ENCODE measurements at places on chromosomes 5 and 9. TPM values are rescaled to one million over a fixed set of nuclear protein-coding genes. Genes with fewer than 3 reads are reported as not detected.
A peak's percentile ranks its signal among the peaks of the same experiment; 100 is the strongest.

Gene GNA14
- total RNA-seq = 0.26 TPM

Gene KCNV2
- total RNA-seq = not detected

Gene IFNK
- total RNA-seq = not detected

Gene BAAT
- not detected for total RNA-seq

Gene GKAP1
- total RNA-seq = 2.6 TPM

DNA sequence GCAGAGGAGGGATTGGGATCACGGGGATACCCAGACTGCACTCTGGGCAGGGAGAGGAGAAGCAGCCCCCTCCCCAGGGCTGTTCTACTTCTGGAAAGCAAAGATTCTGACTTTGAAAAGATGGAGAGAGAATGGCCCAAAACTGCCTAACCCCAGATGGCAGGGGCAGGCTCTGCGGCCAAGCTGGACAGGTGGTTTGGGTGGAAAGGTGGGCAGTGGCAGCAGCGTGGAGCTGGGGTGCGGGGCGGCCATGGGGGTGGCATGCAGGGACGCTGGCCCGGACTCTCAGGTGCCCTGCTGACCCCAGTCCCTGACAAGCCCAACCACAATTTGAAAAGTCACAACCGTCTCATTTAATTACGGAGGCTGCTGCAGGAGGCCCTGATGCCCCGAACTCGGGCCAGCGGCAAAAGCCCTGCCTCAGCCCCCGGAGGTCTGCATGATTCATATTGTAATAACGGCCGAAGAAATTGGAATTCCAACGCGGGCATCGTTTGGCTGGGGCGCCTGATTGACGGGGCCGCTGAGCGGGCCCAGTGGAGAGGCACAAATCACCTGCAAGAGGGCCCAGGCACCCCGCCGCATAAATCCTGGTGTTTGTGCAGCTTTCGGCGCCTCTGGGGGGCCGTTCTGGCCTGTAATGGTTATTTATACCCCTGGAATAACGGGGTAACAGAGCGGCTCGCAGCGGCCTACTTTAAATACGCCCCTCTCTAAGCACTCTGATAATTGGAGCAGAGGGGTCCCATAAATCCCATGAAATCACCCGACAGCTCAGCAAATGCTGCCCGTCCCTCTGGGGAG lies 41.8 kb upstream of the FCN2 start:
- DNase-seq = no peak

- peak; percentile 69 for DNase-seq
Measured at GRCh38 chr5:77143998-77144836, 57.1 kb upstream of the ZBED3 start.

DNA sequence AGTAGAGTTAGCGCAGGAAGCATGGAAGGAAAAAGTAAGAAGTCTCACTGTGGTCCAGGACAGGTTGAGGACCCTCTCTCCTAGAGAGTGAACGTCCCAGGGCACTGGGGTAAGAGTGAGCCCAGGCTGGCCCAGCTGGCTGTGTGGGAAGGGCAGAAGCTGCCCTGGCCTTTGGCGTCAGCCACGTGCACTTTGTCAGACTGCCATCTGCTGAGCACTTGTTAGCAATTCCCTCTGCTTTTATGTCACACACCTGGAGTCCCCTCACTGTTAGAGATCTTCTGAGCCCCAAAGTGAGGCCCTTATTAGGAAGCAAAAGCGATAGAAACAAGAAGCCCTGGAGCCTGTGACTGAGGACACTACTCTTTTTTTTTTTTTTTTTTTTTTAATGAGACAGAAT lies 79.1 kb downstream of the UGCG start:
- DNase-seq = no peak

- DNase-seq = peak; percentile 92
Measured at GRCh38 chr5:75566710-75567309, 44.4 kb upstream of the ANKDD1B start.

- DNase-seq = peak; percentile 59
Measured at GRCh38 chr5:61933787-61934626, 372.0 kb upstream of the KIF2A start.

DNA sequence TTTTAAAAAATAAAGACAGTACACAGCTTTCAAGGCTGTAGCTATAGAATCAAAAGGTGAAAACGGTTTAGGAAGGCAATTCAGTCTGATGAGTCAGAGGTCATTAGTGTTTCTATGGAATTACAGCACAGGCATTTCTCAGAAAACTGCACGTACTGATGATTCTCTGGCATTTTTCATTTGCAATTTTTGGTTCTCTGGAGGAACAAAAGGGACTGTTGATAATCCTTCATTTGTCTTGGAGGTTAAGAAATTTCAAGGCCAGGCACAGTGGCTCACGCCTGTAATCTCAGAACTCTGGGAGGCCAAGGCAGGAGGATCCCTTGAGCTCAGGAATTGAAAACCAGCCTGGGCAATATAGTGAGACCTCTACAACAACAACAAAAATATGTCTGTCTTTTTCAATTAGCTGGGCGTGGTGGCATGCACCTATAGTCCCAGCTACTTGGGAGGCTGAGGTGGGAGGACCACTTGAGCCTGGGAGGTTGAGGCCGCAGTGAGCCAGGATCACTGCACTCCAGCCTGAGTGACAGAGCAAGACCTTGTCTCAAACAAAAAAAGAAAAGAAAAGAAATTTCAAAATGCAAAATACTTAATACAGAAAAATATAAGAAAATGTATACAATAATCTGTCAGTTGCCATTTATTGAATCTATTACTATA lies 27.3 kb downstream of the NR6A1 start:
- peak; percentile 28 for DNase-seq

GRCh38 chr5:6319116-6319515 lies 59.2 kb downstream of the MED10 start:
- no peak for DNase-seq
